Body of pancreas (tissue), 4 donors: ENCODE measurements at places on chromosomes 7 and 10.

- DNase-seq = no peak
Observed at GRCh38 chr10:29446327-29446726, 157.5 kb downstream of the LYZL1 start.

DNA sequence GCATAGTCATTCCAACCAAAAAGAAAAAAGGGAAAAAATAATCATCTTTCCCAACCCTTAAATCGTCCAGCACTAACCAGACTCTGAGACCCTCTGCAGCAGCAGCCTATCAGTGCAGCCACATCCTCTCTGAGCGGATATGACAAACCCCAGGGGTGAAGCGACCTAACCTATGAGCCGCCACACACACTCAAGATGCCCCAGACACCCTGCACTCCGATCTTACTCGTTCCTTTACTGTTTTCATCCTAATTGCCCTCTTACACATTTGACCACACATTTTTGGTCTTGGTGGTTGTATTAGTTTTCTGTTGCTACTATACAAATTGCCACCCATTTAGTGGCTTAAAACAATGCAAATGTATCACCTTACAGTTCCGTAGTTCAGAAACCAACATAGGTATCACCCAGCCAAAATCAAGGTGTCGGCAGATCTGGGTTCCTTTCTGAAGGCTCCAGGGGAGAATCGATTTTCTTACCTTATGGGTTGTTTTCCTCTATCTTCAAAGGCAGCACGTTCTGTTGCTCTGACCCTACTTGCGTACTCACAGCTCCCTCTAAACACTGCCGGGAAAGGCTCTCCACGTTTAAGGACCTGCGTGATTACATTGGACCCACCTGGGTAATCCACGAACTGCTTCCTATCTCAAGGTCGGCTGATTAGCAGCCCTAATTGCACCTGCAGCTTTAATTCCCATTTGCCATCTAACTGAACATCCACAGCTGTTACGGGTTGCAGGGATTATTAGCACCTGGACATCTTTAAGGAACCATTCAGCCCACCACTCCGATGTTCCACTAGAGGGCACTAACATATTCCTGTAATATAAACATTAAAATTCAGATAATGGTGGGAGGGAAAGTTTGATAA lies 37.3 kb upstream of the PRSS1 start:
- DNase-seq = peak; percentile 52

GRCh38 chr7:139675127-139676125 lies 102.4 kb downstream of the HIPK2 start:
- peak; percentile 36 for DNase-seq

GRCh38 chr10:48814933-48815332 lies 124.7 kb downstream of the LRRC18 start:
- no peak for DNase-seq

- no peak for DNase-seq
Observed at GRCh38 chr10:73763343-73763742, 18.5 kb upstream of the CHCHD1 start.

DNA sequence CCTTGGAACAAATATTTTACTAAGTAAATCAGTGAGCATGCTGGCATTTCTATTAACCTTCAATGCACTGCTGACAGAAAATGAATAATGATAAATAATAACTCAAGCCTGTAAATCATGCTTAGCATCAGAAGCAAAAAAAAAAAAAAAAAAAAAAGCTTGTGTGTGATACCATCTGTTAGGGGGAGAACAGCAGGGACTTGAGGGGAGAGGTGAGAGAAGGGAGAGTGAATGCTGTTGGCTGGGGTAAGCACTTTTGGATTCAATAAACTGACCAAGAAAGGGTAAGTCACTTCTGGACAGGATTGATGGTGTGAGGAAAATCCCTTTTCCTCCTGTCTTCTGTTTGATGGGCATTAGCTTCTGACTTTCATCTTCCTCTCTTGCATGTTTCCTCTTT lies 996.4 kb downstream of the KCNMA1 start:
- DNase-seq = no peak

DNA sequence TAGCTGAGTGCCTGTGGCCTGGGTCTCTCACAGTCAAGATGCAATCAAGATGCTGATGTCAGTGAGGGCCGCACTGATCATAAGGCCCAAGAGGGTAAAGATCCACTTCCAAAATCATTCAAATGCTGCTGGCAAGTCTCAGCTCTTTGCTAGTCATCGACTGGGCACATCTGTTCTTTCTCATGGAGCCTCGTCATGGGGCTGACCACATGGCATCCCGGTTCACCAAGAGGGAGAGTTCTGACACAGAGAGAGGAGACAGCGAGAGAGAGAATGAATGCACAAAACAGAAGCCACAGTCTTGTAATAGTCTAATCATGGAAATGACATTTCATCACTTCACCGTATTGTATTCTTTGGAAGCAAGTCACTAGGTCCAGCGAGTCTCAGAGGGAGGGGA lies 1067.5 kb upstream of the C7orf33 start:
- no peak for DNase-seq

DNA sequence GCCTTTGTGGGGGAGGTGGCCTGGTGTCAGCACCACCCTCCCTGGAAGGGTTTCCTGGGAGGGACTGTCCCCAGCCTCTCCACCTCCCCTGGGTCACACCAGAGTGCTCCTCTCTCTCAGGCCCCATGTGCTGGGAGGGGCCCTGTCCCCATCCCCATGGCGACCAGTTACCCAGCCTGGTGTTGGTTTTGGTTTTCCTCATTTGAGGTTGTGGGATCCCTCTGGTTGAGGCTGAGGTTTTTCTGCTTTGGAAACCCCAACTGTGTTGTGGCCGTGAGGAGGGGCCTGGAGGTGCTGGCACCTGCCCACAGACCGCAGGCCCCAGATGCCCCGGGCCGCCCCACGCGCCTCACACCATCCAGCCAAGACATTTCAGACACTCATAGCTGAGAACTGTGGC lies 106.3 kb downstream of the GRK5 start:
- DNase-seq = no peak

- DNase-seq = no peak
Observed at GRCh38 chr7:33986951-33987947, 81.9 kb downstream of the BMPER start.

DNA sequence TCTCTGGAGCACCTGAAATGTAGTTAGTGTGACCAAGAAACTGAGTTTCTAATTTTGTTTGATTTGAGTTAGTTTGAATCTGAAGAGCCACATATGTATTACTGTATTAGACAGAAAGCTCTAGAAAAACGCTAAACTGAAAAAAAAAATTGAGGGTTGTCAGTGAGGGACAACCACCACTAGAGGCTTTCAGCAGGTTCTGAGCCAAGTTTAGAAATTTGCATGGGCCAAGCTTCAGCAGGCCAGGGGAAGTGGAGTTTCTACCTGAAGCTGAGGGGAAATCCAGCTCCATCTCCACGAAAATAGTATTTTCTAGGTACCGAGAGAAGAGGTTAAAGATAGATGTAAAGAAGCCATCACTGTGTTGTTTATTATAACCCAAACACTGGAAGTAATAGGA lies 77.9 kb upstream of the PLXNA4 start:
- no peak for DNase-seq

DNA sequence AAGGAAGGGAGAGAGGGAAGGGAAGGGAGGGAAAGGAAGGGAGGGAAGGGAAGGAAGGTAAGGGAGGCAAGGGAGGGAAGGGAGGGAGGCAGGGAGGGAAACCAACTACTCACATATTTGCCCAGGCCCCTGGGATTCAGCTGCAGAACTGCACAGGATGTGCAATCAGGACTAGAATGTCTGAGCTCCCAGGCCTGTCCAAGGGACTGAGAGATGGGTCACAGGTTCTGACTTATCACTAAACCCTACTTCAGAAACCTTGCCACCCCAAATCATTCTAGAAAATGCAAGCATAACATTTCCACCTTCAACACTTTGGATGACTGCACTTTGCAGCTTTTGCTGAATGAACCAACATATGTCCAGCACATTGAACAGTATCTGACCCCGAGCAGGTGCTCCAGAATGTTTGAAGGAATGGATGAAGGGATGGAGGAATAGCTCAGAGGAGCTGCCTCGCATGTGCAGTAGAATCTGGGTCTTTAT lies 245.3 kb downstream of the KCNMA1 start:
- DNase-seq = peak; percentile 16

GRCh38 chr10:51272555-51272954 lies 198.3 kb downstream of the PRKG1 start:
- no peak for DNase-seq

- no peak for DNase-seq
Observed at GRCh38 chr10:103490986-103491314, 2.6 kb upstream of the NEURL1 start.

GRCh38 chr10:33917069-33917780 lies 582.8 kb upstream of the NRP1 start:
- DNase-seq = no peak

DNA sequence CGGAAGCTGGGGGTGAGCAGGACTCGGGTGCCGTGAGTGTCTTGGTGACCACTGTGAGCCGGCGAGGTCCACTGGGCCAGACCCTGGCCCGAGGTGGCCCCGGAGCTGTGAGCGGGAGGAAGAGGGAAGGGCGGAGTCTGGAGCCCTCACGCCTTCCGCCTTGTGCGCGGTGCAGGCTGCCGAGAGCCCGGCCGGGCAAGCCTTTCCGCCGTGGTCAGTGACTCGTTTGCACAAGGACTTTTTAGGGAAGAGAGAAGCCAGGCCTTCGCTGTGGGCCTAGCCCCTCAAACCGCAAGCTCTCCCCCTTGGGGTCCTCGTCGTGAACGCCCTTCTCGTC lies 40.9 kb upstream of the ZNF32 start:
- peak; percentile 78 for DNase-seq

- DNase-seq = no peak
Observed at GRCh38 chr7:106100863-106101629, 11.1 kb downstream of the SYPL1 start.

- no peak for DNase-seq
Observed at GRCh38 chr10:34791947-34792346, 23.1 kb downstream of the PARD3 start.

DNA sequence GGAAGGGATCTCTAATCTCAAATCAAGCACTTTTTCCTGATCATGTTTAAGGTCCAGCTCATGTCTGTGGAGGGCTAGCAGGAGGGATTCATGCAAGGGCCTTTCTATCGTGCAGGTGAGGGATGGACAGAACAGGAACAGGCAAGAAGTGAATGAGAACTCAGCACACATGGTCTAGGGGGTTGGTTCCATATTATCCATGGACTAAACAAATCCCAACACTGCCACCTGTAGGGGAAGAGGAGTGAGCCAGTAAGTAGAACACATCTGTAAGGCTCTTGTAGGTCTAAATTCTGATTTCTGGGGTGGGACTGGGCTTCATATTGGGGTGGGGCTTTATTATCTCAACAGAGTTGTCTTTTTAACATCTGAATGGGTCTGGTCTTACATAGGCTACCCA lies 138.0 kb upstream of the TARP start:
- no peak for DNase-seq

DNA sequence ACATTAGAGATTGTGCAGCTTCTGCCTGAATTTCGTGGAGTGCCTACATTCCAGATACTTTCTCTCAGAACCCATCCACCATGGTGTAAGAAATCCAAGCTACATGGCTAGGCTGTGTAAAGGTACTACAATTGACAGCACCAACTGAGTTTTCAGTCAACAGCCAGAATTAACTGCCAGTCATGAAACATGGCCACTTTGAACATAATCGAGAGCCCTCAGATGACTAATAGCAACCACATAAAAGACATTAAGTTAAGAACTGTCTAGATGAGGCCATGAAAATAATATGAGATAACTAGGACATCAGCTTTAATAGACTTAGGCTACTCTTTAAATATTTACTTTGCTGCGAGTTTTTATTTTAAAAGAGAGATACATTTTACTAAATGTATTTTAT lies 1106.8 kb upstream of the LRRTM3 start:
- DNase-seq = no peak

DNA sequence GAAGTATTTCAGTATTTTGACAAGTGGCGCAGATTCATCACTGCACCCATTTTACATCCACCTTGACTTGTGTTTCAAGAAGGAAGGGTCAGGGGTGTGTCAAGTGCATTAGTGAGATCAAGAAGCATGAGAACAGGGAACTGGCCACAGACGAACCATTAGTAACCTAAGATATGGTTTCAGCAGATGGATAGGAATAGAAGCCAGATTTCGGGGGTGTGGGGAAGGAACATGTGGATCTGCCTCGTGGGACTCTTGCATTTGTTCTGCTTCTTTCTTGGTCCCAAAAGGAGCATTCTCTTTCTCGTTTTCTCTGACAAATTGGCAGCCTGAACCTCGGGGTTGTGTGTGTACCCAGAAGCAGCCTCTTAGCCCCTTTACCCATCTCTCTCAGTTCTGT lies 9.6 kb downstream of the DENND2A start:
- DNase-seq = no peak

DNA sequence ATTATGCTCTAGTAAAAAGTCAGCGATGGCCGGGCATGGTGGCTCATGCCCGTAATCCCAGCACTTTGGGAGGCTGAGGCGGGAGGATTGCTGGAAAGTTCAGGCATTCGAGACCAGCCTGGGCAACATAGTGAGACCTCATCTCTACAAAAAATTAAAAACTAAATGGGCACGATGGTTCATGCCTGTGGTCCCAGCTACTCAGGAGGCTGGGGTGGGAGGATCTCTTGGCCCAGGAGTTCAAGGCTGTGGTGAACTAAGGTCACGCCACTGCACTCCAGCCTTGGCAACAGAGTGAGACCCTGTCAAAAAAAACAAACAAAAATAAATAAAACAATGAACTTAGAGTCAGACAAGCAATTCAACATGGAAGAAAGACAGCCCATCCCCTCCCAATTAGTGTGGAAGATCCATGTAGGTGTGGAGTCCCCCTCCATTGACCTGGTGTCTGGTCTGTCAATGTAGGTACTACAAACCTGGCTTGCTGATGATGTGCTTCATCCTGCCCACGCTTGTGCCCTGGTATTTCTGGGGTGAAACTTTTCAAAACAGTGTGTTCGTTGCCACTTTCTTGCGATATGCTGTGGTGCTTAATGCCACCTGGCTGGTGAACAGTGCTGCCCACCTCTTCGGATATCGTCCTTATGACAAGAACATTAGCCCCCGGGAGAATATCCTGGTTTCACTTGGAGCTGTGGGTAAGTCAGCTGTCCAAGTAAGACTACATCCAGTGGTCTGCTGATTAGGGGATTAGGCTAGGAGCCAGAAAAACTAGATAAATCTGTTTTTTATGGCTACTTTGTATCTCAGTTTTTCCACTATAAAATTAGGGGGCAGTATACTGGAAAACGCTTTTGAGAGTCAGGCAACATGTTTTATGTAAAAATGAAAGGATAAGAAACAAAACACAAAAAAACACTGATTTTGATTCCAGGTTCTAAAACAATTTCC lies 9.3 kb downstream of the SCD start:
- no peak for DNase-seq

DNA sequence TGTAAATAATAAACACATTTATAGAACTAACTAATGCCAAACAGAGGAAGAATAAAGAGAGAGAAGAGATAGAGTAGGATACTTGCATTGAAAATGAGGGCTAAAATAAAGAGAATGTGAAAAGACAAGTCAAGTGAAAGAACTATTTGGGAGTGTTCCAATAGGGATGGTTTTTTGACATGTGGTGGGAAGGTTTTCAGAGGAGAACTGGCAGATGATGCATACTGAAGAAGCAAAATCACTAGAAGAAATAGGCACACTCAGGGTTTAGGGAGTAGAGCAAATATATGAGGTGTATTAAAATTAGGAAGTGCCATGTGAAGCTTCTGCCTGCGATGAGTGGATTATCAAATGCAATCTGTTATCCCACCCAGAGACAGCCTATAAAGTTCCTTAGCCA lies 744.8 kb downstream of the REEP3 start:
- no peak for DNase-seq

- no peak for DNase-seq
Observed at GRCh38 chr7:152411389-152411788, 24.4 kb downstream of the KMT2C start.

- DNase-seq = no peak
Observed at GRCh38 chr7:66631471-66631870, 2.8 kb downstream of the KCTD7 start.

- no peak for DNase-seq
Observed at GRCh38 chr10:33025039-33025438, 67.0 kb upstream of the ITGB1 start.

GRCh38 chr10:97999066-97999922 lies 31.1 kb downstream of the CRTAC1 start:
- no peak for DNase-seq
